ENCODE measurements at places on chromosomes 4 and X.

GRCh38 chr4:139530833-139531427, 25.1 kb downstream of the SETD7 start:
- DNase-seq: no peak

DNA sequence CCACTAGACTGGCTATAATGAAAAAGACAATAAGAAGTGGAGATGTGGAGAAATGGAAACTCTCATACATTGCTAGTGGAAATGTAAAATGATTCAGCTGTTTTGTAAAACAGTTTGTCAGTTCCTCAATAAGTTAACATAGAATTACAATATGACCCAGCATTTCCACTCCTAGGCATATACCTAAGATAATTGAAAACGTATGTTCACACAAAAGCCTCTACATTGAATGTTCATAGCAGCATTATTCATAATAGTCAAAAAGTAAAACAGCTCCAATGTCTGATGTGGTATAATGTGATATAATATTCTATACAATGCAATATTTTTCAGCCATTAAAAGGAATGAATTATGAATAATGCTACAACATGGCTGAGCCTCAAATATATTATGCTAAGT, 10.2 kb downstream of the EDA start:
- DNase-seq: no peak

- no peak for DNase-seq
These were observed 43.1 kb upstream of the GPR78 start for GRCh38 chr4:8537041-8537461.

DNA sequence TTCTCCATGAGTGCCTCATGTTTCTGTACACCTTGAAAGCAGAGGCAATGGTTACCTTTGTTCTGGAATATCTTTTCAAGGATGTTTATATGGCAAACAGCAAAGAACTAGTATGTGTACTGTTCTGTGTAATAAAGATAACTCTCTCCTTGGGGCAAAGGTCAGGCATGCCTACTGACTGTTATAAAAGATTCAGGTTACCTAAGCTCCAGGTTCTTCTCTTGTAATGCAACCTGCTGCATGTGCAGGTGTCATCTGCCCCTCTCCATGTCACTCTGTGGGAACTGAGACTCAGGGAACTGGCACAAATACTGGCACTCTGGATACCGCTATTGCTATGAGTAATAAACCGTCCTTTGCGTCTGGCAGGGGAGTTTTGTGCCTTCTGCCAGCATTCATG, 5.4 kb upstream of the TRPC3 start:
- no peak for DNase-seq

DNA sequence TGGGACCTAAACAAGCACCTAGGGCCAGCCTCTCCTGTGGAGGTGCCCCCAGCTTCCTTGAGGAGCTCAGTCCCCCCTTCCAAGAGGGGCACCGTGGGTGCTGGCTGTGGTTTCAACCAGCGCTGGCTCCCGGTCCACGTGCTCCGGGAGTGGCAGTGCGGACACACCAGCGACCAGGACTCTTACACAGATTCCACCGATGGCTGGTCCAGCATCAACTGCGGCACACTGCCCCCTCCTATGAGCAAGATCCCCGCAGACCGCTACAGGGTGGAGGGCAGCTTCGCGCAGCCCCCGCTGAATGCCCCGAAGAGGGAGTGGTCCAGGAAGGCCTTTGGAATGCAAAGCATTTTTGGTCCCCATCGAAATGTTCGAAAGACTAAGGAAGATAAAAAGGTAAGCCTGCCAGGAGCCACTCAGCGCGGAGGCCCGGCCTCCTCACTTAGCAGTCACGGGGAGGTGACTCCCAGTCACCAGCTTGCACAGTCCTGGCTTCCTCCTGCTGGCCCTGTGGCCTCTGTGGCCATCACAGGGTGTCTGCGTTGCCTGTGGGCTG, 24.9 kb downstream of the RGS12 start:
- no peak for DNase-seq

DNA sequence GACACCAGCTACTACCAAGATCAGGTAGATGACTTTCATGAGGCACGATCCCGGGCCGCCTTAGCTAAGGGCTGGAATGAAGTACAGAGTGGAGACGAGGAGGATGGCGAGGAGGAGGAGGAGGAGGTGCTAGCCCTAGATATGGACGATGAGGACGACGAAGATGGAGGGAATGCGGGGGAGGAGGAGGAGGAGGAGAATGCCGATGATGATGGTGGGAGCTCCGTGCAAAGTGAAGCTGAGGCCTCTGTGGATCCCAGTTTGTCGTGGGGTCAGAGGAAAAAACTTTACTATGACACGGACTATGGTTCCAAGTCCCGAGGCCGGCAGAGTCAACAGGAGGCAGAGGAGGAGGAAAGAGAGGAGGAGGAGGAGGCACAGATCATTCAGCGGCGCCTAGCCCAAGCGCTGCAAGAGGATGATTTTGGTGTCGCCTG, 481 bp downstream of the UTP3 start:
- DNase-seq: no peak

GRCh38 chrX:42151808-42152207, 228.5 kb upstream of the CASK start:
- DNase-seq: no peak

DNA sequence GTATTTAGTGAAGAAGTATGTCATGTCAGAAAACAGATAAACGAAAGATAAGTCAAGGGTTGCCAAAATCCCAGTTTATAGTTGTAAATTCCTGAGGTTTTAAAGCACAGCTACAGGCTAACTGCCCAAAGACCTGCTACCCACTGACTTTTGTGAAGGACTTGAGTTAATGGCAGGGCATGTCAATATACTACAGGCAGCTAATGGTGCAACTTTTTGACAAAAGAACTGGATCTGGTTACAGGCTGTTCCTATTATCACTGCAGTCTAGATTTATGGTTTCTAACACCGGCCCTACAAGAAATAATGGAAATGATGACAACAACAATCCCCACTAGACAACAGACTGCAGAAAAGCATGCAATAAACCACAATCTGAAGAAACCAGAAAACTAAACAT, 6.4 kb downstream of the SCML2 start:
- no peak for DNase-seq

GRCh38 chrX:20397587-20397986, 130.9 kb upstream of the RPS6KA3 start:
- DNase-seq: no peak

DNA sequence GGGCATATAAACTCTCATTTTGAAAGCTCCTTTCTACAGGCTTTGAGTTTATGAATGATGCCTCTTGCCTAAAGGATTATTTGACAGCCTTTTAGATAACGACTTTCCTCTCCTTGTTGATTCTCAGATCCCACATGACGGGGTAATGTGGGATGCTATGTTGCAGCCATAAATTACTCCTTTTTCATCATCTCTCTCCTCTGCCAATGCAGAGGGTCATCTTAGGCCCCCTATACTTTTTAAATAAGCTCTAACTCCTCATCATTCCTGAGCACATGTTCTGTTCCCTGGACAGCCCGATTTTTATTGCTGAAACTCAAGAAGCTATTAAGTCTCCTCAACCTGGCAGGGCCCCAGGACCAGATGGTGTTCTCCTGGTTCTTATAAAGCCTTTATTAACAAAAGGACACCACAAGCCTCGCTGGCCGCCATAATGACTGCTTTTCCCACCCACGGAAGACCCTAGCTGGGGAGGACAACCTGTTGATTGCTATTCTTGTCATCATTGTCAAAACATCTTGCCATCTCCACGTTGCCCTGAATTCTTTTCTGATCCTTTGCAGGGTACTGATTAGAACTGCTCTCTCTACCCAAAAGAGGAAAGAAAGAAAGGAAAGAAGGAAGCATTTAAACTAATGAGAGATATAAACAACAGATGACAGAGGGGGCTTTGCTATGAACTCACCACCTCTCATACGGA, 150.7 kb downstream of the DHX15 start:
- no peak for DNase-seq

GRCh38 chr4:184506527-184507121, 32.3 kb upstream of the IRF2 start:
- DNase-seq: no peak

GRCh38 chr4:1427010-1427409, 20.8 kb upstream of the NKX1-1 start:
- DNase-seq: no peak

GRCh38 chr4:137531168-137531985, 917 bp downstream of the PCDH18 start:
- no peak for DNase-seq

GRCh38 chrX:44245733-44246132, 97.7 kb downstream of the EFHC2 start:
- no peak for DNase-seq

DNA sequence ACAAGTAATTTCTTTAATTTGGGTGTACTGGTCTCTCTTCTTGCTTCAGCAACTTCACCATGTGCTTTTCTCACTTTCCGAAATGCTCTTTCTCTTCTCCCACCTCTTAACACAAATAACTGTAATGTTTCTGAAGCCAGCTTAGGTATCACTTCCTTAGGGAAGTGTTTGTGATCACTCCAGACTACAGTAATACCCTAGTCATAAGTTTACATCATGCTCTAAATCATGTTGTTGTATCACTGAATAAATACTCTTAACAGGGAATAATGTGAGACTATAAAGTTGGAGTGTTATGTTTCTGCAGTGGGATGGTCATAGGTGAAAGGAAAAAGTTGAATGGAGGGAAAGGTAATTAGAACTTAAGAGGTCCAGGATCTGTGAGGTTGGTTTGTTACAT, 712.3 kb downstream of the C4orf33 start:
- DNase-seq: no peak

DNA sequence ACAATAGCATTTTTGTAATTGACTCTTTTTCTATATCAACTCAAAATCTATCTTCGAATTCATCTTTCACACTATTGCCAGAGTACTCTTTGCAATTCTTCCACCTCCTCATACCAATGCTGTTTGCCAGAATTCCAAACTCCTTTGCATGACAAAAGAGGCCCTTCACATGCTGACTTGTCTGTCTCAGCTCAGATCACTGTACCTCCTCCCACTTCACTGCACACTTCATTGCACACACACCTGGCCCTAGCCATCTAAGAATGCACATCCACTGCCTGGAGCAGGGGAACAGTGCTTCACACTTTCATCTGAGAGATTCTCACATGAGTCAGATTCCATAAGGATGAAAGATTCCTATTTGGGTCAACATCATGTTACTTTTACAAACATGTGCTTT, 56.5 kb downstream of the PRDM5 start:
- no peak for DNase-seq

DNA sequence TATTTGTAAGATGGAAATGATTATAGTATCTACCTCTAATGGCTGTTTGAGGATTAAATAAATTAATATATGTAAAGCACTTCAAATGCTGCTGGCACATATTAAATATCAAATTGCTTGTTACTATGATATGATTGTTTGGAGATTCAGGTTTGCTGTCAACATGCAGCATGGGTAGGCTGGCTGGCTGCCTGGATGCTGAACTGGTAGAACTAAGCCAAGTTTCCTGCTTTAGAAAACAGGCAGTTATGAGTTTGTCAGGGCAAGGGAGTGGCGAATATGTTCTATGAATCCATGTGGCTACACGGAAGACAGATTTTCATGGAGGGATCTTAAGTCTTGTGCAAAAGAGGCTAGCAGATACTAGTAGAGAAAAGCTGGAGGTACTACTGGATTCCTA, 239.6 kb downstream of the GBA3 start:
- no peak for DNase-seq

- DNase-seq: no peak
These were observed 24.2 kb downstream of the EPHA5 start for GRCh38 chr4:65646136-65646535.

DNA sequence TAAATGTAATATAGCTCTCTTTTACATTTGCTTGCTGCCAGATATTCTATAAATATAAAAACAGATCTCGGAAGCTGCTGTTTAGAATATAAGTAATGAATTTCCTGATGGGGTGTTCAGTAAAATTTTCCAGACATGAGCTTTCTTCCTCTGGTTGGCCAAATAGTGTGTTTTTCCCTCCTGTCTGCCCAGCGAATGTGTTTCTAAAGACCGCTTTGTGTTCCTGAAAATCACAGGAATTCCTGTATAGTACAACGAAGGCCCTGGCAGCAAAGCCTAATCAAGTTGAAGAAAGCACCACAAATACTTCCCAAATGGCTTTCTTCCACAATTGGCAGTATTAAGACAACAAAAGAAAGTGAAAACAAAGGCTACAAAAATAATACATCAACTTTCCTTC, 494.1 kb downstream of the INPP4B start:
- DNase-seq: no peak

DNA sequence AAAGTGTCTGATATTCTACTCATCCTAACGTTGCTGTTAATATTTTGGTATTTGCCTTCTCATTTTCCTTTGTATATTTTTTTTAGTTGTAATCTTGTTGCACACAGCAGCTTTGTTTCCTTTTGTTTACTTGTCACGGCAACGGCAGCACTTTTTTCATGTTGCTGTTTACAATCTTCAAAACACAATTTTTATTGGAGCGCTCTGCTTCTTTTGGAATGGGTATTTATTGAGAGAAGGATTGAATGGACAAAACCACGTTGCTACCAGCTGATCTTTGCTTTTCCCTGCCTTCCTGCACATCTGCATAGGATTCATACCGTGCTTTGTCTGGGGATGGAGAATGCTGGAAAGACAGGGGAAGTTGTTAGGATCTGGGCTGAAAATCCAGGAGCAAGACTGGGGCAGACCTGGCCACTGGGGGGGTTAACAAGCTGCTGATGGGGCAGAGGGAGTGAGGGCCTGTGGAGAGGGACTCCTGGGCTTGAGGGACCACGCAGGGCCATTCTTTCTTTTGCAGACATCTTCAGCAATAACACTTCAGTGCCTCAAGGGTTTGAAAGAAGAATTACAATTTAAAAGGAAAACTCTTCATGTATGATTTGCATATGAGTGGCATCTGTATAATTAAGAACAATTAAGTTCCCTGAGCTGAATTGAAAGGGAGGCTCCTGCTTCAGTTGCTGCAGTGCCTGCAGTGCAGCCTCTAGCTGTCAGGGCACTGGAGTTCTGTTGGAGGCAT, 69.8 kb downstream of the TMEM131L start:
- no peak for DNase-seq

DNA sequence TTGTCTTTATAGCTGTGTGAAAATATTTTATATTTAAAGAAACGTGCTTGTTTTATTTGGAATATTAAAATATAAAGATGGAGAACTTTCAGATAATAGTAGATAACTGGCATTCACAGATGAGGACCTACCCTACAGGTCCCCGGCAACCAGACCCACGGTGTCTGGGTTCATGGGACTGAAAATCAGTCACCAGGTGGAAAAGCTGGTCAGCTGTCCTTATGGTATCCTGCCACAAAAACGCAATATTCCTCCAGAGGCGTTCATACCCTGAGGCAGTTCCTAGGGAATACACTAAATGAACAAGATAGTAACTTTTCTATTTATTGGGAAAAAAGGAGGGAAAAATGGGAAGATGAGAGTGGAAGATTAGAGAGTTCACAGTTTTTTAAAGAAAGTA, 1.2 kb downstream of the TLR6 start:
- DNase-seq: no peak

- DNase-seq: no peak
These were observed 3.9 kb upstream of the FAM9C start for GRCh38 chrX:13048280-13048679.

DNA sequence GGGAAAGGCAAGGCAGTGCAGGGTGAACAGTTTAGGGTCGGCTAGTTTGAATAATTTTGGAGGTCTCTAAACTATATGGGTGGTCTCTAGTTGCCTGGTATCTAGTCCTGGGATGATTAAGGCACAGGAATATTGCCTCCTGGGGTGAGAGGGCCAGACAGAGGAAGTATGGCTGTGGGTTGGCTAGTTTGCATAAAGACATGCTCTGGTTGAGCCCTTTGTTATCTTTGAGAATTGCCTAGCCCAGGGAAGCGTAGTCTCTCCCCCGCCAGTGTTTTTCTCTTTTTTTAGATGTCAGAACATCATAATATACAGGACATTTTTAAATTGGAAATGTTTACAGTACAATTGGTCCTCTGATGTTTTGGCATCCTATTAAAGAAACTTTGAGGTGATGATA, 163.5 kb downstream of the PWWP3B start:
- no peak for DNase-seq

- DNase-seq: no peak
These were observed 189.6 kb upstream of the LNX1 start for GRCh38 chr4:53780736-53781400.

All from left forelimb (tissue), 1 donor.